ENCODE measurements at places on chromosomes 7 and 10.

DNA sequence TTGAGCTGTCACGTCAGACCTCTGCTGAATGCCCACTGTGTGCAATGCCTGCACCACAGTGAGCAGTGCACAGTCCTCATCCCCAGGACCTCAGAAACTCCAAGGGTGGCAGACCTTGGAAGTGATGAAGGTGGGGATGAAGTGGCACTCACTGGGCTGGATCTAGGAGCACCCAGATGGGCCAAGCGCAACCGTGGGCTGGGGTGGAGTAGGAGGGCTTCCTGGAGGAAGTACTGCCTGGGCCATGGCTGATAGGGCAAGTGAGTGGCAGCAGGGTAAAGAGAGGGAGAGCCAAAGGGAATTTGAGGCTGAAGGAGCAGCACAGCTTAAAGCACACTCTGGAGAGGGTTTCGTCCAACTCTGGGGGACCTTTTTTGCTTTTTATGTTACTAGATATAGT lies 52.3 kb downstream of the RBM20 start:
- no peak for DNase-seq

GRCh38 chr10:38093816-38094157 lies 350 bp upstream of the ZNF37A start:
- no peak for DNase-seq

GRCh38 chr10:6151087-6151977 lies 51.4 kb upstream of the PFKFB3 start:
- DNase-seq: no peak

DNA sequence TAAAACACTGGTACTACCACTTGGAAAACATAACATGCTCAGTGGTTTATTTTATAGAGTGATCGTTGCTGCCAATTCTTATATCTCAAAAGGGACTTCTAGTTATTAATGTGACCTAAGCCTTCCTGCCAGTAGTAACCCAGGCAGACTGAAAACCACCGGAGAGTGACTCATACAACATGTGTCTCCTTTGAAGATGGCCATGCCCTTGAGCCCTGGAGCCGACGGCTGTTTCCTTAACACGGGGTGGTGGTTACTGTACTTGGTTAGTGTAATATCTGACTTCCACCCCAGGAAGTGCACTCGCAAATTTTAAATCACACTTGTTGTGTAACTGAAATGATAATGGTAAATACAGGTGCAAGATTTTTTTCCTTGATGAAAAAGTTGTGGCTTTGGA lies 30.5 kb downstream of the JAKMIP3 start:
- no peak for DNase-seq

DNA sequence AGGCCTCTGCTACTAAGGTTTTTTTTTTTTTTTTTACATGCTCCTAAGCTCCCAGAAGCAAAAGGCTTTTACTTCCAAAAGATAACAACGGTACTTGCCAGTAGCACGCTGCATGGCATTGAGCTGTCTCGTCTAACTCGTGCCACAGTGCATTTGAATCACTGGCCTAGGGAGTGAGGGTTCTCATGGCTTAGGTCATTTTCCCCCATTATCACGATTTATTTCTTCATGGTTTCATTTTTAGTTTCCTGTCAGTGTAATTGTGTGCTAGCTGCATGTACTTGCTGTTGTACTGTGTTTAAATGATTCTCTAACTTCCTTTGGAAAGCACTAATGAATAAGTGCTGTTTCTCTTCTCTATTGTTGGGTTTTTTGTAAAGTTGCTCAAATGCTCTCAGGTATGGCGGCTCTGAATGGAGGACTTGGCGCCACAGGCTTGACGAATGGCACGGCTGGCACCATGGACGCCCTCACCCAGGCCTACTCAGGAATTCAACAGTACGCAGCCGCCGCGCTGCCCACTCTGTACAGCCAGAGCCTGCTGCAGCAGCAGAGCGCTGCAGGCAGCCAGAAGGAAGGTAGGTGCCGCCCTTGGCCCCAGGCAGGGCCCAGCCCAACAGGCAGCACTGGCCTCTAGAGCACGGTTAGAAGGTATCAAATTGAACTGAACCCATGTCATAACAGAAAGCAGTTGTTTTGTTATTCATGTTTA lies 290.5 kb downstream of the USP6NL start:
- no peak for DNase-seq
